ENCODE measurements at places on chromosomes 4 and X.

- no peak for DNase-seq
Measured at GRCh38 chr4:84032372-84032771, 466.7 kb downstream of the NKX6-1 start.

- DNase-seq = no peak
Measured at GRCh38 chr4:42750091-42750490, 93.2 kb upstream of the ATP8A1 start.

GRCh38 chr4:26034849-26035248, 120.8 kb downstream of the SMIM20 start:
- no peak for DNase-seq

GRCh38 chr4:155734065-155734464, 24.8 kb upstream of the GUCY1B1 start:
- DNase-seq = no peak

DNA sequence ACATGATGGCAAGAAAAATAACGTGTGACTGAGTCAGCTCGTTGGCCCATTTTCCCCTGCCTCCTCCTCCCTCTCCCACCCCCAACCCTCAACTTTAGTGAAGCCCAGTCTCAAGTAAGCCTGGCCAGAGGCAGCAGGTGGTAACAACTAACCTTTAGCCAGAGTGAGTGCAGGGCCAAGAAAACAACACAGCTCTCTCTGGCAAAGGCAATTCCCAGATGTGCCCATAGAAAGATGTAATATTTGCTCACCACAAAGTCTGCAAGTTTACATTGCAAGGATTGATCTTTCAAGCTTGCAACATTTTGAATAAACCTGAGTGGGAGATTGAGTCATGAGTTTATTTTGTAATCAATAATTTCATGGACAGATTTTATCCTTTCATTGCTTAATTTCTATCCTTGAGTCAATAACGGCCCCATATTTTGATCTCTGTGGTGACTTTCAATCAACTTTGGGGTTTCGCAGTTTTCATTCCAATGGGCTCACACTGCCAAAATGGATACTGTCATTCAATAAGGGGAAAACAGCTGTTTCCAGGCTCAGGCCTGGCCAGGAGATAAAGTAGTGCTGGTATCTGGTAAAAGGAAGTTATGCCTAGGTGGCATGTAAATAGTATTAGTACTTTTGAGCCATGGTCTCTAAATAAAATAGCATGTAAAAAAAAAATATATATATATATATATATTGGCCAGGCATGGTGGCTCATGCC, 130.7 kb upstream of the TMEM164 start:
- DNase-seq = no peak

GRCh38 chr4:88008122-88008742, 797 bp downstream of the PKD2 start:
- no peak for DNase-seq

Measured in HFF-Myc (cell line).